ENCODE measurements at places on chromosomes 16 and 17.
A peak's percentile ranks its signal among the peaks of the same experiment; 100 is the strongest.

GRCh38 chr16:78929841-78930240, 670.7 kb downstream of the MAF start:
- DNase-seq = no peak
- H3K4me3 ChIP-seq = no peak overlapping the region
- H3K27ac ChIP-seq = no peak overlapping the region
- no peaks in the 10 kb centered on the region for H3K27me3 ChIP-seq
- H3K4me1 ChIP-seq = no peaks in the 10 kb centered on the region

DNA sequence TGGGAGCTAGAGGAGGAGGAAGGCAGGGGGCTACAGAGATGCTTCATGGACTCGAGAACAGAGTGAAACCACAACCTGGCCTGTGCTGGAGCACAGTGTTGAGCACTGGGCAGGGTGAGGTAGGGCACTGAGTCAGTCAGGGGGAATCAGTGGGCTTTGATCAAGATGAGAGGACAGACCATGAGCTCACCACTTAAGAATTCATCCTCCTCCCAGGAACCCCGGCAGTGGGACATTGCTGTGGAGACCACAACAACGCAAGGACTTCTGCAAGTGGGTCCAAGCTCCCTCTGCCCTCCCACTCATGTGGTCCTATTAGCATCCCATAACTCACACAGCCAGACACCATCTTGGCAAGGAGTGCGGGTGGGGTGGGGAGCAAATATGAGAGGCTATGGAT, 1.7 kb upstream of the CES5A start:
- H3K36me3 ChIP-seq = no peaks in the 10 kb centered on the region
- H3K4me1 ChIP-seq = no peaks in the 10 kb centered on the region

- no peaks in the 10 kb centered on the region for H3K36me3 ChIP-seq
- no peaks in the 10 kb centered on the region for H3K27me3 ChIP-seq
- H3K27ac ChIP-seq = no peak overlapping the region
- H3K4me1 ChIP-seq = no peaks in the 10 kb centered on the region
- no peak overlapping the region for H3K4me3 ChIP-seq
- DNase-seq = no peak
Measured at GRCh38 chr16:2486645-2487516, 12.0 kb downstream of the TBC1D24 start.

- DNase-seq = no peak
- no peaks in the 10 kb centered on the region for H3K27me3 ChIP-seq
- H3K4me1 ChIP-seq = no peaks in the 10 kb centered on the region
- no peak overlapping the region for H3K27ac ChIP-seq
Measured at GRCh38 chr17:79495665-79496064, 115.2 kb downstream of the RBFOX3 start.

DNA sequence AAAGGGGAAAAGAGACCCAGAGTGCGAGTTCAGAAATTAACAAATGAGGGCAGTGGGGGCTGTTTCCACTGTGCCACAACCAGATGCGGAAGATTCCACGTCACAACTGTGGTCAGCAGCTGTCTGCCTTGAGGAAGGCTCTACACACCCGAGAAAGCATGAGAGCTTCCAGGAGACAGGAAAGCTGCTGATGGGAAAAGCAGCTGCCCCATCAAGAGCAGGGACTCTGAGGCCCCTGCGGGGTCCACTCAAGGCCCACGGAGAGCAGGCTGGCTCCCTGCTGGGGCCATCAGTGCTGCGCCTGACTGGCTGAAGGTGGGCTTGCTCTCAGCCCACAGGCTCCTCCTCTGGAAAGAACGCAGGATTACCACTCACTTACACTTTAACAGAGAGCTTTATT, 14.8 kb upstream of the TRAP1 start:
- H3K4me3 ChIP-seq = no peak overlapping the region
- H3K27ac ChIP-seq = no peak overlapping the region
- H3K4me1 ChIP-seq = no peaks in the 10 kb centered on the region

DNA sequence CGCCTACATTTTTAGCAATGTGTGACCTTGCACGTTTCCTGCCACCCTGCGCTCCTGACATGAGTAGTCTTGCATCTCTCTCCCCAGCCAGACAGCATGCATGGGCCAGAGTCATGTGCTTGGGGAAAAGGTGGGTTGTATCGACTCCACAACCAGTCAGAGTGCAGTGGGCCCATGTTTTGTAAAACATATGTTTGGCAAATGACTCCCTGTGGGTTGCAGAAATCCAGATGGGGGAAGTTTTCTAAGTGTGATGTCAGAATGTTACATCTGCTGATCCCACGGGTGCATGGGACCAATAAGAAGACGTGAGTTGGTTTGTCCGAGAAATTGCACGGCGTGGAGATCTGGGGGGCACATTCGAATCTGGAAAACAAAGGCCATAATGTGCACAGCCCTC, 147.1 kb downstream of the FOXL1 start:
- DNase-seq = no peak
- no peak overlapping the region for H3K4me3 ChIP-seq
- no peaks in the 10 kb centered on the region for H3K36me3 ChIP-seq
- H3K27me3 ChIP-seq = no peaks in the 10 kb centered on the region
- H3K4me1 ChIP-seq = no peaks in the 10 kb centered on the region

DNA sequence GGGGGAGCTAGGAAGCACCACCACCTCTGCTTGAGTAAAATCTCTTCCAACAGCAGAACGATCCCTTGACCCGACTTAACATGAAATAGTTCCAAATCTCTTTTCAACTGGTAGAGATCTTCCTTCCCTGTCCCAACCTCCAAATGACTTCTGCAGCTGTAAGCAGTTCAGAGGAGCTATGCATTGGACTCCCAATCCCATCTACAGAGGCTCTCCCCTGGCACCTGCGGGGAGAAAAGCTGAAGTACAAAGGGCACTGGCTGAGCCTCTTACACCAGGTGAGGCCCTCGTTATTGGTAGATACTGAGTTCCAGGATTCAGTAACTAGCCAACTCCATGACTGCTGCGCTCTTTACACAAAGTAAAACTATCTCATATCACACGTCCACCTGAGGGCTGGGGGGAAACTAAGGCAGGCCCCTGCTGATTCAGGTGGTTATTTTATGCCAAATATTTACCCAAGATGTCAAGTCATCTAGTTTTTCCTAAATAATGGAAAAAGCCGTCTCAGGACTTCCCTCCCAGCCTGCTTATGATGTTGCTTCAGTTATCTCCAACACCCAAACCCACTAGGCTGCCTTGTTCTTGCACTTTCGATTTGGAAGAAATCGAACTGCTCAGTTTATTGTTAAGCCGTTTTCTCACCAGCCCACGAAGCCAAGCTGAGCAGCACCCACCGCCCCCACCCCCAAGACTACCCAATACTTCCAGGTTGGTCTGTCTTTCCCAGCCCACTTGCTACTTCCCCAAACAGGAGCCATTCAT, 3.2 kb downstream of the ACTG1 start:
- H3K27me3 ChIP-seq = no peaks in the 10 kb centered on the region
- peaks cover 19% of the 10 kb centered on the region for H3K36me3 ChIP-seq
- DNase-seq = no peak

DNA sequence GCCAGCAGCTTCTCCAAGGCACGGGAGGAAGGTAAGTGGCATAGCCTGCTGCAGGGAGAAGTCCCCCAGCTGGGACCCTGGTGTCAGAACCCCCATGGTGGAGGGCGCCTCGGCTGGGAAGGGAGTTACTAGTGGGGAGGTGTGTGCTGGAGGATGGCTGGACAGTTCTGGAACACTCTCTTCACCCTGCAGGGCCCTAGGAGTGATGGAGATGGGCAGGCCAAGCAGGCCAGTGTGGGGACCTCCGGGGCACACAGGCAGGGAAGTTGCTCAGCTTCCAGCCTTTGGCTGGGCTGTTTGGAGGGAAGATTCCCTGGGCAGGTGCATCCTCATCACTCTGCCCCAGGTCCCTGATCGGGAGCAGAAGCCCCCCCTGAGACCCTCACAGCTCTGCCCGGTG, 696 bp downstream of the C17orf99 start:
- H3K27ac ChIP-seq = no peak overlapping the region
- no peak for DNase-seq
- H3K4me3 ChIP-seq = no peak overlapping the region
- no peaks in the 10 kb centered on the region for H3K27me3 ChIP-seq

GRCh38 chr16:86651823-86652222, 73.5 kb downstream of the FOXL1 start:
- no peak for DNase-seq
- H3K36me3 ChIP-seq = no peaks in the 10 kb centered on the region
- H3K4me1 ChIP-seq = no peaks in the 10 kb centered on the region
- H3K4me3 ChIP-seq = no peak overlapping the region
- H3K27ac ChIP-seq = no peak overlapping the region

DNA sequence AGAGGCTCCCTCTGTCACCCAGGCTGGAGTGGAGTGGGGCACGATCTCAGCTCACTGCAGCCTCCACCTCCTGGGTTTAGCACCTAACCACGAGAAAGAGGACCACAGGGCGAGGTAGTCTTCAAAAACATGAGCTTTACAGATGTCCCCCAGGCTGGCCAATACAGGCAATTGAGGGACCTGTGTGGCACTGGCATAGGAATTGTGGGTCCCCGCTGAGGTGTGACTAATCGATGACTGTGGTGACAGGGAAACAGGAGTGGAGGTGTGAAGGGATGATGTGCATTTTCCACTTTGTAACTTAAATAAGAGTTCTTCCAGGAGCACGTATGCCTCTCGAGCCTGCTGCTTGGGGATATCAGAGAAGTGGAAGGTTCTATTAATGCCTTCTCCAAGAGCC, 12.6 kb upstream of the ARHGAP17 start:
- no peak overlapping the region for H3K27ac ChIP-seq
- H3K36me3 ChIP-seq = no peaks in the 10 kb centered on the region
- no peak for DNase-seq
- no peak overlapping the region for H3K4me3 ChIP-seq
- H3K4me1 ChIP-seq = no peaks in the 10 kb centered on the region
- no peaks in the 10 kb centered on the region for H3K27me3 ChIP-seq

- H3K4me3 ChIP-seq = no peak overlapping the region
- no peaks in the 10 kb centered on the region for H3K4me1 ChIP-seq
- H3K27me3 ChIP-seq = no peaks in the 10 kb centered on the region
- H3K36me3 ChIP-seq = no peaks in the 10 kb centered on the region
- DNase-seq = no peak
Measured at GRCh38 chr17:36055171-36055570, 8.9 kb upstream of the CCL18 start.

GRCh38 chr17:62965174-62965685, 805 bp upstream of the TANC2 start:
- H3K4me1 ChIP-seq = peaks cover 4% of the 10 kb centered on the region
- no peak for DNase-seq
- H3K36me3 ChIP-seq = no peaks in the 10 kb centered on the region
- H3K4me3 ChIP-seq = peak overlapping the region; percentile 61

- H3K4me1 ChIP-seq = peaks cover 6% of the 10 kb centered on the region
- H3K27ac ChIP-seq = no peak overlapping the region
- no peaks in the 10 kb centered on the region for H3K27me3 ChIP-seq
- no peak for DNase-seq
- H3K36me3 ChIP-seq = no peaks in the 10 kb centered on the region
- no peak overlapping the region for H3K4me3 ChIP-seq
Measured at GRCh38 chr17:57924677-57925076, 30.5 kb downstream of the CUEDC1 start.

GRCh38 chr16:78563905-78564304, 464.5 kb downstream of the WWOX start:
- no peak overlapping the region for H3K27ac ChIP-seq
- no peak overlapping the region for H3K4me3 ChIP-seq
- no peak for DNase-seq
- no peaks in the 10 kb centered on the region for H3K27me3 ChIP-seq
- no peaks in the 10 kb centered on the region for H3K4me1 ChIP-seq

DNA sequence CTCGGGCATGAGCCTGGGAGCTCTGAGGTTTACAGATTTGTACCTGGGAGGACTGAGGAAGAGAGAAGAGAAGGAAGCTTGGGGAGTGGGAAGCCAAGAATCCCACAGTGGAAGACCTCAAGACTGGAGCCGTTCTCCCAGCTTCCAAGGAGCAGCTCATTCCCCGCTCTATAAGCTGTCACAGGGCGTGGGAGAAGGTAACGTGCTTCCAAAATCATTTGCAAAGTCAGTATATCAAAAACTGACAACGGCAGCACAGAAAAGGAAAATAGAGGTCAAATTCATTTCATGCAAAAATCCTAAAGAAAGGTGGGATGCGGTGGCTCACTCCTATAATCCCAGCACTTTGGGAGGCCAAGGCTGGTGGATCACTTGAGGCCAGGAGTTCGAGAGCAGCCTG, 7.8 kb downstream of the PIK3R5 start:
- no peak overlapping the region for H3K4me3 ChIP-seq
- no peaks in the 10 kb centered on the region for H3K36me3 ChIP-seq
- no peak overlapping the region for H3K27ac ChIP-seq
- no peaks in the 10 kb centered on the region for H3K4me1 ChIP-seq

DNA sequence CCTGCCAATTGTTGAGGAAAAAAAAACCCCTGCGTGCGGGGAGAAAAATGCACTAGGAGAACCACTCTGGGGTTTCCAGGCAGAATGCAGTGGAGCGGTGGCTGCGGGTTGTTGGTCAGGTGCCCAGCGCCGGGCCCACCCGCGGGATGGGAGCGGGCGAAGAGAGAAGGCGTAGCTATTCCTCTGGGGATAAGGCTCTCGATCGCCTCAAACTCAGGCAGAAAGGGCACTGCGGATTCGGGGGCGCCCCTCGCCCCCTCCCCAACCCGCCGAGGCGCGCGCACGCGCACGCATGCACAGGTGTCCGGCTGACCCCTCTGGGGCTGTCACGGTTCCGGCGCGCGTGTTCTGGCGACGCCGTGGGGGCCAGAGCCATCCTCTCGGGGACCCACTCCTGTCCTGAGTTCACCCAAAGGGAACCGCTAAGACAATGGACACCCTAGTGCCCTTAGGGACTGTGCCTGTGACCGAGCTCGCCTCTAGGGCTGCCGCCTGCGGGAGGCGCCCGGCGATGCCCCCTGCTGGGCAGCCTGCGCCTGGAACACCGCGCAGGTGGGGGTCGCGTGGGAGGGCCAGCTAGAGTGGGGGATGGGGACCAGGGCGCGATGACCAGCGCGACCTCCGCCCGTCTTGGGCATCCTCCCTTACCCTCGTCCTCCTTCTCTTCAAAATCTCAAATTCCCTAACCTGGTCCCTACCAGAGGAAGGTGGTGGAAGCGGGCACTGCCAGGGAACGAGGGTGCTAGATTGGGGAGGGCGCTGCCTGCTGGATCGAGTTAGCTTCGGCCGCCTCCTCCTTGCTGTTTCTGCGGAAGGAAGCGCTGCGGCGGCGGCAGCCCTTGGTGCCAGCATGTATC, 14.4 kb upstream of the CBX8 start:
- H3K36me3 ChIP-seq = no peaks in the 10 kb centered on the region
- DNase-seq = no peak
- H3K4me3 ChIP-seq = no peak overlapping the region
- H3K4me1 ChIP-seq = peaks cover 49% of the 10 kb centered on the region
- peaks cover 95% of the 10 kb centered on the region for H3K27me3 ChIP-seq

DNA sequence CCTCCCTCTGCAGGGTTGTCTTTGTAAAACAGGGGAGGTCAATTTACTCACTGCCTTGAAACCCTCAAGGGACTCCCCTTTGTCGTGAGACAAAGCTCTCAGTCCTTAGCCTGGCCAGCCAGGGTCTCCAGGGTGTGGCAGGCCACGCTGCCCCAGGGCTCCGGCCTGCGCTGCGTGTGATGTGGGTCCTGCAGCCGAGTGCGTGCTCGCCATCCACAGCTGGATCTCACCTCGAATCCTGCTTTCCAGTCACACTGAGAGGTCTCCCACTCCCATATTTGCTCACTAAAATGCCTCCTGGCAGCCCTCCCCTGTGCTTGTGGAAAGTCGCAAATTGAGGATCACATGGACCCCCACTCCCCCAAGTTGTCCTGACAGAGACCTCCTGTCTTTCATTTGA, 10.0 kb upstream of the CLEC18C start:
- H3K4me3 ChIP-seq = no peak overlapping the region
- peaks cover 40% of the 10 kb centered on the region for H3K36me3 ChIP-seq
- no peak overlapping the region for H3K27ac ChIP-seq
